Stimulated activated CD4-positive, alpha-beta T cell treated with anti-CD3 and anti-CD28 coated beads, Interleukin-1b, Interleukin-23, amount 100 ng/mL, for 48 hours (primary cell): ENCODE measurements at places on chromosomes 1 and 21.

- no peak for DNase-seq
Observed at GRCh38 chr21:29656504-29657239, 283.1 kb downstream of the GRIK1 start.

DNA sequence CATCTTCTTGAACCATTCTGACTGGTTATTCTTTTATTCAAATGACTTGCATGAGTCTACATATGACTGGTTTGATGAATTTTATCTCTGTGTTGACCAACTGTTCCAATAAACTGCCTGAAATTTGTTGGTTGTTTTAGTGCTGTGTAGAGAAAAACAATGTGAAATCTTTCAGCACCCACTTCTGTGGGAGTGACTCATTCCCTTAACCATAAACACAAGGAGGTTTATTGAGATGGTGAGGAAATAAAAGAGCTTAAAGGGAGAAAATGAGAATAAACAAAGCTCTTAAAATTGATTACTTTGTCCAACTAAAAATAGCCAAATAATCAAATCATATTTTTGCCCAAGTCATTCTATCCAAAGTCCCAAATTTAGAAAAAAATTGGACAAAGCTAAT, 341.1 kb downstream of the TGFB2 start:
- DNase-seq: no peak

GRCh38 chr1:62241371-62242131, 46.9 kb downstream of the L1TD1 start:
- no peak for DNase-seq

DNA sequence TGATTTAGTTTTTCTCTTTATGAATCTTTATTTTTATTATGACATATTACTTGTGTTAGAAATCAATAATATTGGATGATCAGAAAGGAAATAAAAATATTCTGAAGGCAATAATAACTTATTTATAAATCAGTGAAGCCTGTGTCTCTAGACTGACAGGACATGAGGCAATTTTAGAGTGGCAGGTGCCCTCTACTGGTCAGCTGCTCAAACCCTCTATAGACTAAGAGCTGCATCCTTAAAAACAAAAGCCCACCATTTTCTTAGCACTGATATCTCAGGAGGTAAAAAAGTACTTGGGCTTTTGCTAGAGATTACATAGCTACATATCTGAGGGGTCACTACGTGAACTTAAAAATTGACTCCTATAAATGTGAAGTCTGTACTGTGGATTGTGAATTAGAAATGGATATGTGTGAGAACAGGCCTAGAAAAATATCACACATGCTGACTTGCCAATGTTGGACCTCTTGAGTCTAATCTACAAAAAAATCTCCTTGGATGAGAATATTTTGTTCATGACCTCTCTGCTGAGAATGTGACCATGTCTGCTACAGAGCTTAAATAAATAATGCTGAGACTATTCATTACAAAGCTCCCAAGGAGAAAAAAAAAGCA, 597.9 kb upstream of the ADAMTS5 start:
- DNase-seq: no peak

DNA sequence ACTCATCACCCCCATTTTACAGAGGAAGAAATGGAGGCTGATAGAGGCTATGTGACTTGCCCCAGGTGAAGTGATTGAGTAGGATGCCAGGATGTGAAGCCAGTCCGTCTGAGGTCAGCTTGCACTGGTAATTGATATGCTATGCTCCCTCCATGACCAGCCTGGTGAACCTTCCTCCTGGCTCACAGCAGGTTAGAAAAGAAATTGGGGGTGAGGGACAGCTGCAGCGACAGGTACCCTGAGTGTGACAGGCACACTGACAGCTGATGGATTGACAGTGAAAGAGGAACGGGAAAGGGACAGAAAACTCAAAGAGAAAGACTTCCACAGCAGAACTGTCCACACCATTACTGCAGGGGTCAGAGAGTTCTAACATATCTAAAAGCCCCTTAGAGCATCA, 102.1 kb downstream of the SUSD4 start:
- DNase-seq: no peak

DNA sequence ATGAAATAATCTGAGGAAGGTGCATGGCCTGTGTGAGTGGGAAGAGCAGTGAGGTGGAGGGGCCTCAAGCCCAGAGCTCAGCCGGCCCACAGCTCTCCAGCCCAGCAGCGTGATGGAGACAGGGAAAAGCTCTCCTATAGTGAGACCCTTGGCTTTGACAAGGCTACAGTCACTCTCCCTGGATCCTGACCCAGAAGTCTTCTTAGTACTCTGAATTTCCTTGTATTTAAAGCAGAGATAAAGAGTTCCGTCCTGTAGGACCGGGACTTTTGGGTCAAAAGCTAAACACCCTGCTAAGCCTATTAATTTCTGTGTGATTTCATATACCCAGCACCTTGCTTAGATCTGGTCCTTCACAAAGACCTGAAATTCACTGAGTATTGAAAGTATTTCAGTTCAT, 48.2 kb upstream of the F3 start:
- DNase-seq: no peak

DNA sequence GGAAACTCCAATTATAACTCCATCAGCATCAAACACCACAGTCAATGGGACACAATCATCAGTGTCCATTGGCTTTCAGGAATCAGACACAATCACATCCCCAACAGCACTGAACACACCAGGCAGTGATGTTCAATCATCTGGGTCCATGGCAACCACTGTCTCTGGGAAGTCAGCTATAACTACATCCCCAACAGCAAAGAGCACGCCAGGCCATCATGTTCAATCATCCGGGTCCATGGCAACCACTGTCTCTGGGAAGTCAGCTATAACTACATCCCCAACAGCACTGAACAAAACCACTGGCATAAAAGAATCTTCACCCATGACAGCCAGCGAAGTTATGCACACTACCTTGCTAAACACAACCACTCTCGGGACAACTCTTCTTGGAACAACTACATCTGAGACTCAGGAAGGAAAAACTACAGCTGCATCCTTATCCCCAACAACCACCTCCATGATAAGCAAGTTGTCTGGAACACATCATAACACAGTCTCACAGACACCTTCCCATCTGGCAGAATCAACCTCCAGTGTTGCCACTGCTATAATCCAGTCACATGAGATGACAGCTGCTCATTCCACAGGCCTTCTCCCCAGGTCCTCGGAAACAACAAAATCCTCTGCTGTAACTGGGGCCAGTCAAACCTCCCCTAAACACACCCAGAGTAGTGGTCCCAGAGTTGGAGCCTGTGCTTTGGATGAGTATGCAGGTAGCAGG, 19.9 kb downstream of the CATSPER4 start:
- no peak for DNase-seq

- no peak for DNase-seq
Observed at GRCh38 chr1:1359664-1360468, 1.5 kb upstream of the MXRA8 start.

DNA sequence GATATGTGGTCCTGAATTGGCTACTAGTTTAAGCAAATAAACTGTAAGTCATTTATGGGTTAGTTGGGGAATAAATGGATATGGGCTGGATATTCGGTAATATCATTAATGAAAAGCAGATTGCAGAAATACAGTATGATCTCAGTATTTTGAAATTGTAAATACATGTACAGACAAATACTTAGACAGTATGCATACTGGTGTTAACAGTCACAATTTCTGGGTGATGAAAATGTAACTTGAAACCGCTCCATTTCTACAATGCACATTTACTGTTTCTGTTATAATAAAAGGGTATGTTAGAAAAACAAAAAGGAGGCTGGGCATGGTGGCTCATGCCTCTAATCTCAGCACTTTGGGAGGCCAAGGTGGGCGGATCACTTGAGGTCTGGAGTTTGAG, 28.0 kb downstream of the BLZF1 start:
- DNase-seq: no peak

DNA sequence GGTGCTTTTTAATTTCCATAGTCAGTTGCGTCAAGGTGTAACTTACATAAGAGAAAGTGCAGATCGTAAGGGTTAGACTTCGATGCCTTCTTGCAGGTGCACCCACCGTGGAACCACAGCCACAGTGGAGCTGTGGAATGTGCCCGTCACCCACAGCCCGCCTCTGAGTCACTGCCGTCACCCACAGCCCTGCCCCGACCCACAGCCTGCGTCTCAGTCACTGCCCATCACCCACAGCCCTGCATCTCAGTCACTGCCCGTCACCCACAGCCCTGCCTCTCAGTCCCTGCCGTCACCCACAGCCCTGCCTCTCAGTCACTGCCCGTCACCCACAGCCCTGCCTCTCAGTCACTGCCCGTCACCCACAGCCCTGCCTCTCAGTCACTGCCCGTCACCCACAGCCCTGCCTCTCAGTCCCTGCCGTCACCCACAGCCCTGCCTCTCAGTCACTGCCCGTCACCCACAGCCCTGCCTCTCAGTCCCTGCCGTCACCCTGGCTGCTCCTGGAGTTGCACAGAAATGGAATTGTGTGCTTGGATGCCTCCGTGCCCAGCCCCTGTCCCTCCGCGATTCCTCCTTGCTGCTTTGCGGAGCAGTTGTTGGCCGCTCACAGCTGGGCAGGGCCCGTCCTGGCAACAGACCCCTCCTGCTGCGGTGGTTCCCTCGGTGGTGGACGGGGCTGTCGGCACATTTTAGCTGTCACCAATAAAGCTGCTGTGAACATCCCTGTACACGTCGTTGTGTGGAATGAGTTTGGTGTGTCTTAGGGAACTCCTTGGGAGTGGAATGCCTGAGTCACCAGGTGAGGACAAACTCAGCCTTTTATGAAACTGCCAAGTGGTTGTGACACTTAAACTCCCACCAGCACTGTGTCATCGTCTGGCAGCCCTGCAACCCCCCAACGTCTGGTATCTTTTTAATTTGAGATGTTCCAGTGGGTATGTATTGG, 44.9 kb upstream of the COL6A2 start:
- DNase-seq: peak; percentile 62

GRCh38 chr1:112388436-112388835, 7.6 kb upstream of the CTTNBP2NL start:
- DNase-seq: no peak

DNA sequence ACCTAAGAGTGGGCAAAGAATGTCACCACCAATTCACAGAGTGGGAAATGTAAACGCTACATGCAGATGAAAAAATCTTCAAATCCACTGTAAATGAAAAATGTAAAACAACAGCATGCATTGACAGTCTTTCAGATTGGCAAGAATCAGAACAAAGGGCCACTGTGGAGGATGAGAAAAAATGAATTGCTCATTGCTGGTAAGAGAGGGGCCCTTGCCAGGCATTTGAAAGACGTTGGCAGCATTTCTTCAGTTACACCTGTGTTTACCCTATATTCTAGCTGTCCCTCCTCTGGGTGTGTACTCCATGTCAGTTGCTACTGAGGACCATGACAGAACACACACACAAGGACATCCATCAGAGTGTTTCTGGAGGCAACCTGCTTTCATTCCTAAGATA, 25.8 kb upstream of the AADACL3 start:
- DNase-seq: no peak

GRCh38 chr1:41226815-41227434, 15.2 kb downstream of the SCMH1 start:
- no peak for DNase-seq

DNA sequence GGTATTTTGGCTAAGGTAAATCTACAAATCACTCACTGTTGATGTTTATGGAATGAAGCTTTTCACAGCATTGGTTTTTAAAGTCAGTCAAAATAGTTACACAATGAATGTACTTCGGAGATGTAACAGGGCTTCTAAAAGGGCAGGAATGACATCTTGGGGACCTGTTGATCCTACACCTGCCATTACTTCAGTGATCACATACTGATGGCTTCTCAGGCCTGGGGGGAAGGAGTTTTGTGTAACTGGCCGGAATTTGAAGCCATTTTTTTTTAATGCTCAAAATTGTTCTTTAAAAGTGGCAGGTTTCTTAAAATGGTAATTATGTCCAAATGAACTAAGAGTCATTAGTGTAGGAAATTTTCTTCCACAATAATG, 11.2 kb downstream of the RPL5 start:
- no peak for DNase-seq

DNA sequence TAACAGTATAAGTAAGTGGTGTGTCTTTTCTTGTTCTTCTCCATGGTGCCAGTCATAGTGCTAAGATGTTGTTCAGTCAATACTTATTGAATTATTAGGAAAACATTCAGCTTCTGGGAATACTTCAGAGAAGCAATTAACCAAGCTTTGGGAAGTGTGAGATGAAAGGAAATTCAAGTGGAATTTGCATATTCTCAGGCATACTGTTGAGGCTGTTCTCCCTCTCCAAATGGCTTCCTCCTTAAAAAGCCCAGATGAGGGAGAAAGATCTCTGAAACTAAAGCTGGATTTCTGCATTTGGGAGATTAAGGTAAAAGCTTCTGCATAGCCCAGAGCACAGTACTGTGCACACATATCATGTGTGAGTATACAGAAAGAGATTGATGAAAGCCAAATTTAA, 73.4 kb downstream of the MACF1 start:
- no peak for DNase-seq
